ENCODE measurements at places on chromosomes 6 and 20.
A peak's percentile ranks its signal among the peaks of the same experiment; 100 is the strongest.

DNA sequence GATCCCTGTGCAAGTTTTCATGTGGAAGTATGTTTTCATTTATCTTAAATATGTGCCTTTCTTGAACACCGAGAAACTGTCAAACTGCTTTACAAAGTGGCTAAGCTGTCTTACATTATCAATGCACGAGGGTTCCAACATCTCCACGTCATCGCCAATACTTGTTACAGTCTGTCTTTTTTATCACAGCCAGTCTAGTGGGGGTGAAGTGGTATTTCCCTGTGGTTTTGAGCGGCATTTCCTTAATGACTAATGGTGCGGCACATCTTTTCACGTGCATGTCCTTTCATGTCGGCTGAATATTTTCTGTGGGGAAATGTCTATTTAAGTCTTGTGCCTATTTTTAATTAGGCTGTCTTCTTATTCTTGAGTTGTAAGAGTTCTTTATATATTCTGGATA lies 280.4 kb downstream of the FOXC1 start:
- no peak for DNase-seq

DNA sequence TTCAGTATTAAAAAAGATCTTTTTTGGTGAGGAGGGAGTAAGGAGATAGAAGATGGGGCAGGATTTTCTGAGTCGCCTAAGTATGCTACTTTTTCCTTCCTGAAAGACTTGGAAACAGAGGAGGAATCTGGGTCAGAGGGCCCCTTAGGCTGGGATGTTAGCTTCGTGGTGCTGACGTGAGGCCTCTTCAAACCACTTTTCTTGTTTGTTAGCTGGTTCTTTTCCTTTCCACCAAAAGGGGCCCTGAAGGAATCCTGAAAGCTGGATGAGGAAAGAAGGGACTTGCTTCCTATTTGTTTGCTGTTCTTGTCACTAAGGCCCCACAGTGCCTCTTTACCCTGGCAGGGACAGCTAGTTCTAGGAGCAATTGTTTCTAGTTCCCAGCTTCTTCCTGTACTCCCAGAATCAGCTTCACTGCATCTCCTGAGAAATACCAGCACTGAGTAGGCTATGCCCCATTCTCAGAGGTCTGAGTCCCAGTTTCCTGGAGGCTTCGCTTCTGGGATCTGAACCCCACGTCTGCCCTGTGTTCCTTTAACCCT lies 2.2 kb upstream of the IL20RA start:
- no peak for DNase-seq

GRCh38 chr6:160277546-160277945 lies 18.9 kb upstream of the SLC22A2 start:
- DNase-seq: no peak

DNA sequence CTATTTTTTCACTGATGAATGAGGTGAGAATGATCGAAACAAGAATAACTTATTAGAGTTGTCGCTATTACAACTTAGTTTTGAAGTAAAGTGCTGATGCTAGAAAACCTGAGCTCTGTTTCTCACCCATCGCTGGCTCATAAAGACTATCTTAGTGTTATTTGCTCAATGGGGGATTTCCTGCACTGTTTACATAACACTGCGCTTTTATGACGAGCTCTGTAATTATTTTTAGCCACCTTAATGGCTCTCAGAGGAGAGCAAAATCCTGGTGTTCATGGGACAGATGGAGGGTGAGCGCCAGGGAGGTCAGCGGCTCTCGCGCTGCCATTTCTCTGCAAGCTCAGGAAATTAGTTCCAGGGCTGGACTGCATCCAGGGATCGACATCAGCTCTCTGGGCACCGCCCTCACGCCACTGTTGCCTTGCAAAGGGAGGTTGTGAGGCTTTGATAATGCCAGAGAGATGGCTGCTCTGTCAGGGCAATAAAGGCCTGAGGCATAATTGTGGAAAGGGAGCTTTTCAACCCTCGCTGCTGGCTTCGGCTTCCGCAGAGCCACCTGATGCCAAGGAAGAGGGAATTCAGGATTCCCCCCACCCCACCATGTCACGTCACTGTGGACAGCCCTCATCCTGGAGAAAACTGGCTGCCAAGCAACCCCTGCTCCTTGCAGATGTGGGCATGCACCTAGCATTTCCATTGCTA lies 72.0 kb downstream of the DACT2 start:
- DNase-seq: peak; percentile 91

DNA sequence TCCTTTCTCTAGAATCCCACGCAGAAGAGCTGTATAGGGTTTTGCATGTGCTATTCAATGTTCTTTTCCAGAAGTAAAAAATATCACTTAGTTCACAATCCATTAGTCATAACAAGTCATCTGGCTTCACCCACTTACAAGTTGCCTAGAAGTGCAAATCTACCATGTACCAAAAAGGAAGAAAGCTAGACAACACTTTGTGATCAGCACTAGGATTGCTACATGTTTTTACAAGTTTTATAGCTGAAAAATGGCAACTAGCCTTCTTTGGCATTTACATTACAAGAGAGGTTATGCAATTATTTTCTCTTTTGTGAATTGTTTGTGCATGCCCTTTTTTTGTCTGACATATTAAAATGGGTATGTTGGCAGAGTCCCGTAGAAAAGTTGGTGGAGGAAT lies 85.6 kb upstream of the PTPRK start:
- DNase-seq: no peak

DNA sequence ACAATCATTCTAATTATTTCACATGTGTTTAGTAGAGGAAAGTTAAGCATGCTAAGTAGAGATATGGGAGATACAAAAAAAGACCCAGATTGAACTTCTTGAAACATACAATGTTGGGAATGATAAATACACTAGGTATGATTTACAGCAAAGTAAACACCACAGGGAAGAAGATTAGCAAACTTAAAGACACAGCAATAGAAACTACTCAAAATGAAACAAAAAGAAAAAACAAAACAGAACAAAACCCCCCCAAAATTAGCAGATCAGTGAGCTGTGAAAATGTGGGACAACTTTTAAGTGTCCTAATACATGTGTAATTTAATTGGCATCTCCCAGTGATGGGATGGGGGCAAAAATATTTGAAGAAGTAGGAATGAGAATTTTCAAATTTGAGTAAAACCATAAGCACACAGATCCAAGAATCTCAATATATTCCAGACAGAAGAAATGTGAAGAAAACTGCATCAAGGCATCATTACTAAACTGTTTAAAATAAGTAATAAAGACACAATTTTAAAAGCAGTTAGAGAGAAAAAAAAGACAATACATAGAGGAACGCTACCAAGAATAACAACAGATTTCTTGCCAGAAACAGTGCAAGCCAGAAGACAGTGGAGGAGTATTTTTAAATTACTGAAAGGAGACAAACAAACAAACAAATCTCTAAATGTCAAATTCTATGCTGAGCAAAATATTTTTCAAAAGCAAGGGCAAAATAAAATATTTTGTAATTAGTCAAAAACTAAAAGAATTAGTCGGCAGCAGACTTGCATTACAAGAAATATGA lies 473.7 kb downstream of the QKI start:
- no peak for DNase-seq

- no peak for DNase-seq
Observed at GRCh38 chr6:132357120-132357519, 44.2 kb downstream of the MOXD1 start.

GRCh38 chr6:44255871-44256774 lies 1.2 kb downstream of the SLC35B2 start:
- DNase-seq: peak; percentile 59

DNA sequence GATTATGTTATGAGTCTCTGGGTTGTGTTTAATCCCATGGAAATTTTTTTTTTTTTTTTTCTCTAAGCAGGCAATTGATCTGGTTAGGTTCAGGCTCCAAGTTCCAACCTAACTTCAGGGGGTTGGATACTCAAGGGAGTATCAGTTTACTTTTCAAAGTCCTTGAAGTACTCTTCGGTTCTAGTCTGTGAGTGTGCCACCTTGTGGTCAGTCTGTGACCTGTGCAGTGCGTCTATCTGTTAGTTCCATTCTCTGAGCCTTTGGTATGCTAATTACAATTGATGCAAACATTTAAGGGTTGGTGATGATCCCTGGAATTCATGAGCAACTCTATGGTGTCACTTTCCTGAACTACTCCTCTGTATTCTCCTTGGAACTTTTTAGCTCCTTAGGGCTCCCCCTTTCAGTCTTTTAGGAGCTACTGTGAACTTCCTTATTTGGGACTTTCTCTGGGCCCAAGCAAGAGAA lies 342.0 kb downstream of the SOX4 start:
- DNase-seq: peak; percentile 45

DNA sequence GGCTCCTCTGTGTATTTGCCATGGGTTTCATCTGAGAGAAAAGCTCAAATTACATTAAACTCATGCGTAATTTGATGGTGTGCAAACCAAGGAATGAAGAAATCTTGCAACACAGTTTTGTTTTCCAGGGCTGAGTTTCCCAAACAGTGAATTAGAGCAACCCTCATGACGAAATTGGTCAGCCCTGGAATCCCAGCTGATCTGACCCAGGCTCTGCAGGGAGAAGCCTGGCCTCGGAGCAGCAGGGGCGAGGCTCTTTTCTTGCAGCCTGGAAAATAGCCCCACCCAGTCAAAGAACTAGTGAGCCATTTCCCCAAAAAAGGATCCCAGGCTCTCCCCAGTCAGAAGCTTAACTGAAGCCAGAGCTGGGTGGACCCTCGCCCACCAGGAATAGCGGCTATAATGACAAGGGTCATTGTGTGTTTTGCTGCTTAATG lies 107.3 kb upstream of the SNX9 start:
- DNase-seq: no peak

GRCh38 chr20:38877483-38877882 lies 48.7 kb upstream of the FAM83D start:
- no peak for DNase-seq

DNA sequence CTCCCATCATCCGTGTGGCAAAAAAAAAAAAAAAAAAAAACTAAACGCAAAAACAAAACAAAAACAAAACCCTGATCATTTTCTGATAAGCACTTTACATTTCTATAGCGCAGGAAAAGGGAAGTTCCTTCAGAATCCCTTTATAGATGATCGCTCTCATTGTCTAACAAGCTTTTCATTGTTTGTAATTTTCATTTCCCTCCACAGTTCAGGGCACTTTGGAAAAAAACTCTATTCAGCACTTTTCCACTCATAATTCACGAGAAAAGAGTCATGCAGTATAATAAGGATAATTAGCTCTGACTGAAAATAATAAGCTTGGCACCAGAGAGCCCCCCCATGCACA lies 89.4 kb upstream of the ATXN1 start:
- DNase-seq: peak; percentile 99

GRCh38 chr6:10196090-10196489 lies 218.8 kb downstream of the TFAP2A start:
- DNase-seq: no peak

DNA sequence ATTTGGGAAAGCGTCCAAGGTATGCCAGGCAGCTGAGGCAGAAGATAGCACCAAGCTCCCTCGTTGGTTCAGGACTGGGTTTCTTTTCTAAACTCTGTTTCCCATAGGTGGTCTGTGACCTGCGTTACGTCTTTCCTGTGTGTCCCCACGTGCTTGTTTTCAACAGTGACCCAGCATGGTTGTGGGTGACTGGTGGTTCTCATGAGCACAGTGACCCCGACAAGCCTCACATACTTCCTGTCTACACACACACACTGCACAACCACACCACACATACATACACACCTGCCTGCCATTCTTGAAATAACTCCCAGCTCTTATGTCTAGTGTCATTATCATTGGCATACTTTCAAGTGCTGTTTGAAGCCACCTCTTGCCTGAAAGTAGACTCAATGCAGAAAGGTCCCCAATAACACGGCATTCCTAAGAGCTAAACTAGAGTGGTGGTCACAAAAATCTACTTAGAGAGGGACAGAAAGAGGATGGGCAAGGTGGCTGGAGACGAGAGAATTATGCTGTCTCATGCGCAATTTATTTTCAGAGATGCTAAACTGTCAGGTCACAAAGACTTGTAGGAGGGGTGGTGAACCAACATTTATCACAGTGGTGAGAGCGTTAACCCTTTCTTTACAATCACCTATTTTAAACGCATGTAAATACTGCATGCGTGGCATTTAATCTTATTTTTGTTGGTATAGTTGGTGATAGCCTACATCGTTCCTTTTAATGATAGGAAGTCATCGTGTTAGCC lies 66.7 kb downstream of the GCNT2 start:
- DNase-seq: peak; percentile 56

DNA sequence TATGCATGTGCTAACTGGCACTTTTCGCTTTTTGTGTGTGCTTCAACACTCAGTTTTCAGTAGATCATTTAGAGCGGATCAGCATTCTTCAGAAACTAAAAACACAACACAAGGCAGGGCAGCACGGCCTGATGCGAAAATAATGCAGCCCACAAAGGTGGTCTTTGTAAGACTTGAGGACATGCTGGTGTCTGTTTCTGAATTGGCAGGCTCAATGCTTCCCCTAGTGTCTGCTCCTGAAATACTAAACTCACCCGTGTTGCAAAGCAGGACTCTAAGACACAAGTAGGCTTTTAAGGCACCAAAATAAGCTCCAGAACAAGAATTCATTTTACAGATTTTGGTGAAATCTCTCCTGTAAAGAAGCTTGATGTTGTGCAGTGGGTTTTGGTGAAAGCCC lies 676.5 kb downstream of the TENT5A start:
- peak; percentile 59 for DNase-seq

GRCh38 chr6:35919827-35920751 lies 809 bp downstream of the SRPK1 start:
- DNase-seq: peak; percentile 73

DNA sequence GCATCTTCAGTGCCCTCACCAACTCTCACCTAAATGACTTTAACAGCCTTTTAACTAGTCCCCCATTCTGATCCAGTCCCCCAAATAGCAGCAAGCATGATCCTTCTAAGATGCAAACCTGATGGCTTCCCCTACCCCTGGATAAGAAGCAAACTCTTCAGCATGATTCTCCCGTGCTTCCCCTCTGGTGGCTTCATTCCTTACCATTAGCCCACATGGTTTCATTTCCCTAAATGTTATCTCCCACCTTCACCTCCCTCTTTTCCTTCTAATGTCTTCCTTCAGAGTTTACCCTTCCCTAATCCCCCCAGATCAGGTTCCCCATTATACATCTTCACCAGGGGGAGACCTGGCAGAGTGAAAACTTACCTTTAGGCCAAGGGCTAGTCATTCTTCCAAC lies 4.0 kb upstream of the RAB5IF start:
- DNase-seq: no peak

- DNase-seq: no peak
Observed at GRCh38 chr20:58696411-58696961, 3.9 kb downstream of the NPEPL1 start.

- DNase-seq: peak; percentile 58
Observed at GRCh38 chr6:147508866-147509608, 547 bp downstream of the SAMD5 start.

- DNase-seq: no peak
Observed at GRCh38 chr6:124567401-124567800, 394.8 kb upstream of the RNF217 start.

GRCh38 chr6:170062209-170062914 lies 228.5 kb downstream of the DLL1 start:
- no peak for DNase-seq

- DNase-seq: peak; percentile 76
Observed at GRCh38 chr6:149884215-149884614, 13.7 kb downstream of the RAET1E start.

- no peak for DNase-seq
Observed at GRCh38 chr6:108851756-108852155, 3.5 kb downstream of the ARMC2 start.

GRCh38 chr6:108142240-108142639 lies 23.6 kb upstream of the NR2E1 start:
- no peak for DNase-seq
